ENCODE measurements at places on chromosomes 2 and 18. TPM values are rescaled to one million over a fixed set of nuclear protein-coding genes. Genes with fewer than 3 reads are reported as not detected.
A peak's percentile ranks its signal among the peaks of the same experiment; 100 is the strongest.

GRCh38 chr2:203936535-203936934, at the start of gene ICOS:
TSS of gene ICOS (plus strand) at chr2:203936763. CDS start at chr2:203936815, 52 bp downstream.
- DNase-seq = no peak

The IL1F10 gene
- total RNA-seq = not detected

- no peak for DNase-seq
These were observed 75.8 kb downstream of the KIDINS220 start for GRCh38 chr2:8761529-8762164.

- DNase-seq = no peak
These were observed 8.2 kb upstream of the ALPG start for GRCh38 chr2:232398293-232399034.

DNA sequence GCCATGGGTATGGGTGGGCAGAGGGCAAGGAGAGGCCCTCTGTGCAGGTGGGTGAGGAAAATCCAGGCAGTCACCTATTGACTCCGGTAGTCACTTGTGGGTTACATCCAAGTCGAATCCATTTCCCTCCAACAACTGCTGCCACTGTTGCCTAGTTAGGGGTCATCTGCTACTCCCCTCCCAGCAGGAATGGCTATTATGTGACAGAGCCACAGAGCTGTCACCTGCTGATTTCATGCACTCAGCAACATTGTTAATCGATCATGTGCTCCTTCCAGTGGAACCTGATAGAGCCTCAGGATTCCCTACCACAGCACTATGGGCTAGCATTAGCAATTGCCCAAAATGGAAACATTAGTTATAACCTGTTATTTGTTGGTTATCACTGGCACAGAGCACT, 31.4 kb downstream of the POLR1A start:
- no peak for DNase-seq

DNA sequence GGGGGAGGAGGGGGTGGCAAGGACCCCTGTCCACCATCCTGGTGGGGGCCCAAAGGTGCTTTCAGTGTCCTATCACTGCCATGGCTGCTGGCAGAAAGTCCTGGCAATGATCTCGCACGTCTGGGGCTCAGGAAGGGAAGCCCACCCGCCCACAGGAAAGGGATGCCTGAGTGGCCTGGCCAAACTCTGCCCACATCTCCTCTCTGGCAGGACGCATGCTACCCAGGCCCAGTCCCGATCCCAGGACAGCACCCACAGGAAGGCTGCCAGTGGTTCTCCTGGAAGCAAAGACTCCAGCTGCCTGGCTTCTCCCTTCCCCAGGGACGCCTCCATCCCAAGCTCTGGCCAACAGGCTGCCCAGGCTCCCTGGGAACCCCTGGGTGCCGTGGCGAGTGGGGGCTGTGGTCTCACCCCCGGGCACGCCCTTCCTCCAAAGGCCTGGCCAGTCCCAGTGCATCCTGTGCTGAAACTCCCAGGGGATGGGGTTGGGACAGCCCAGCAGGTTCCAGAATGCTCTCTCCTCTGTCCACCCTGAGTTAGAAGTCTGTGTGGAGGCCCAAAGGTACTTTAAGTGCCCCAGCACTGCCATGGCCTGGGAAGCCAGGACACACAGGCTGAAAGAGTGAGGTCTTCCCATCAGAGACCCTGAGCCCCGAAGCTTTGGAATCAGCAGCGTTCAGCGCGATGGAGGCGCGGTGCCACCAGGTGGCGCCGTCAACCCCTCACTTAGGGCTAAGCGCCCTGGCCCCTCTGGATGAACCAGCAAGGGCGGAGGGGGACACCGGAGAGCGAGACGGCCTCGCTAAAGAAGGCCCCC, 29.8 kb upstream of the TAF1B start:
- no peak for DNase-seq

The TMEM17 gene
- 6.4 TPM for total RNA-seq

GRCh38 chr2:96891591-96892333, 21.9 kb upstream of the SEMA4C start:
- DNase-seq = no peak

DNA sequence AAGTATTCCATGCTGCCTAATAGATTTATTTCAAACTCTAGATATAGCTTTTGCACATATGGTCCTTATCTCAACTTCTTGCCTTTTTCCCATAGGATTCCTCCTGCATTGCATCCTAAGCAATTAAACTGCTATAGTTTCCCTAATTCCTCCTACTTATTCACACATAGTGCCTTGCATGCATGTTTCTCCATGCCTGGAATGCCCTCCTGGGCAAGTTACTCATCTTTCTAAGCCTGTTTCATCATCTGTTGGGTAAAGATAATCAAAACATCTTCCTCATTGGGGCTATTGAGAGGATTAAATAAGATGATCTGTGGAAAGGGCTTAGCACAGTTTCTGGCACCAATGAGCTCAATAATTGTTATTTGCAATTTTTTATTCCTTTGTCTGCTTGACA, 726.5 kb downstream of the SLC4A3 start:
- DNase-seq = no peak

- peak; percentile 12 for DNase-seq
These were observed 34.1 kb upstream of the GNAL start for GRCh38 chr18:11654736-11655605.

- DNase-seq = no peak
These were observed 351.8 kb upstream of the TMEFF2 start for GRCh38 chr2:192546565-192546964.

DNA sequence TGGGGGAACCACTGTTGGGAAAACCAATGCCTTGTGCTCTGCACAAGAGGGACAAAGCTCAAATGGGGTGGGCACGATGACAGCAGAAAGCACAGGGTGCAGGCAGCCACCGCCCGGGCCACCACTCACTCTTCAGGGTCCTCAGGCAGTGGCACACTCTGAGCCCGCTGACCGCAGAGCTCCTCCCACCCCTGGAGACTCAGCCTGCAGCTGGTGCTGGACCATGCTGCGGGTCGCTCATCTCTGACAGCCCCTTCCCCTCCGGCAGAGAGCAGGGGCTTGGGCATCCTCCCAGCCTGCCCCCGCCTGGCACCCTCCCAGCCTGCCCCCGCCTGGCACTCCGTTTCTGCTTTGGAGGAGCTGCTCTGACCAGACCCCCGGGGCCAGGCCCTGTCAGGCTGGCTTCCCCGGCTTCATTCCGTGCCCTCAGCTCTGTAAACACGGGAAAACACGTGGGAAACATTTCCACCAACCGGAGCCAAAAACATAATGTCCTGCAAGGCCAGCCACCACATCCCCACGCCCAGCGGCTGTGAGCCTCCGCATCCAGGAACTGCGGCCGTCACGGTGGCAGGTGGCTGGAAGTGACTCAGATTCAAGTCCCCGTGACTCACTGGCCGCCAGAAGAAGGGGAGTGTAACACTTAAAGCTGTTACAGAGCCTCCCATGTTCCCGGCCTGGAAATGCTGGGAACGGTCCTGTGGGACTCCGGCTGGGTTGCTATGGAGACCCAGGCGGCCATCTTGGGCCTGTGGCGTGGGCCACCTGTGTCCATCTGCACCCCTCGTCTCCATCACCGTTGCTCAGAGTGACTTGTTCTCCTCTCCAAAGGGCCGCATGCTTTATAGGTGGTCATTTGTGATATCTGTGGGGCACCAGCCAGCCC, 6.8 kb upstream of the SNED1 start:
- DNase-seq = peak; percentile 86

DNA sequence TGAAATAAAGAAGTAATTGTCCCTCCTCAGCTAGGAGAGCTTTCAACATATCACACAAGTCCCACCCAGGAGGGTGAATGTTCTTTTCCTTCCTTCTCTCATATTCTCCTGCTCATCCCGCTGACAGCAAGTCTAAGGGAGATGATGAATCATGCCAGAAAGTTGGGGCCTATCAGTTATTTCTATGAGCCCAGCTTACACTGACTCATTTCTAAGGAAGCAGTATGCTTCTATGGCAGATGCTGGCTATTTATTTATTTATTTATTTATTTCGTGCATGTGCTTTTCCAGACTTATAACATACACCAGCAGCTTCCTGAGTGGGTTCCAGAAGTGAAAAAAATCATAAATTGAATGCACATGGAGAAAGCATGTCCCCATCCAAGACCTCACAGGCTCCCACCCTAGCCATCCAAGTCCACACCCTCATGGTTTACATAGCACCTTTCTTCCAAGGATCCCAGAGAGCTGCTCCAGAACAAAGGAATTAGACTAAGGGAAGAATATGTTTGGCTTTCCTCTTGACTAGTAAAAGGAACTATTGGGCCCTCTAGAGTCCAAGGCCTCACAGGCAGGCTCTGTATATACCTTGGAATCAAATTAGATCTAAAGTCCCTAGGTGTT, 1074.2 kb upstream of the ZEB2 start:
- DNase-seq = no peak

DNA sequence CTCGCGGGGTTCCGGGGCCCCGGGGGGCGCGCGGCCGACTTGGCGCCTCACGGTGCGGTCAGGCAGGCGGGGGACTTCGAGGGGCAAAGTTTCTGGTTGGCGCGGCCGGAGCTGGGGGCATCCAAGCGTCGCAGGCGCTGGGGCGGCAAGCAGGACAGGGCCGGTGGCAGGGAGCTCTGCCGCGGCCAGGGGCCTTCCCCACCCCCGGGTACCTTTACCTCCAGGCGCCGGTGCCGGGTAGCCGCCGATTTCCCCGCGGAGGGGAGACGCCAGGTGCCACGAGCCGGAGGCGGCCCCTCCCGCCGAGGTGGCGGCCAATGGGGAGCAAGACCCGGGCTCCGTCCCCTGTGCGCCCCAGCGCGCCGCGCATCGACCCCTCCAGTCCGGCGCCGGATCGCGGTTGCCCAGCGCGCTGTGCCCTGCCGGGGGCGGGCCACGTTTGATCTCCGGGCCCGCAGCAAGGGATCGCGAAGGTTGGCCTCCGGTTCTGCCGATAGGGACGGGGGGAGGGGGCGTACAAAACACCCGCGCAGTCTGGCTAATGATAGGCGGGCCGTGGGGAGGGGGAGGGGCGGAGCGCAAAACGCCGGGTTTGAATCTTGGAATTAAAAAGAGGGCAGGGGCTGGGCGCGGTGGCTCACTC, at the start of gene ST8SIA5:
ST8SIA5 (minus strand) TSS at position 495 of the 643 bp plus-strand sequence. CDS start 545 bp downstream, outside the sequence.
- peak; percentile 55 for DNase-seq

DNA sequence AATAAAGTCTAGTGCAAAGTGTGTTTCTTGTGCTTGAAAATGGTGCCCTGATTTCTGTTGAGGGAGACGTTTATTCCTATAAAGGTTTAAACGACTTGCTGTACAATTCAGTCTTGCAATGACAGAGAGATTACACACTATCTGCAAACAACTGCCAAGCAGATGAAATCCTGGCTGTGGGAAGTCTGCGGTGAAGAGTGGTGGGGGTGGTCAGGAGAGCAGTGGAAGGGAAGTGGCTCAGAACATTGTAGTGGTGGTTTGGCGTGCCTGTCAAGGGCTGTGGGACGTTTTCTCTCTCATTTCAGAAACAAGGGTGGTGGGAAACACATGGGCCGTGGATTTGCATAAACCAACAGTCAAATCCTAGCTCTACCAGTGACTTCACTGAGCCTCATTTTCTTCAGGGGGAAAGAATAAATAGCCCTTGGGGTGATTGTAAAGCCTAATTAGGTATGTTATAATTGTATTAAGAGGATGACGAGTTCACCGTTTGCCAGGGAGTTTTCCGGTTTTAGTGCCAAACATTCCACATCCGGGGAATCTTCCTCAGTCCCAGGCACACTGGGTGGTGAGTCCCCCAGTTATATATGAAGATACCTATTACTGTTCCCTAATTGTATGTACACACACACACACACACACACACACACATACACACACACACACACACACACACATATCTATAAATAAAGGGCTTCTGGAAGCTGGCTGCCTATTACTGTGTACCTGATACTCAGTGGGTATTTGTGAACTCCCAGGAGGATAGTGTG, 115.0 kb downstream of the SPTBN1 start:
- no peak for DNase-seq

The SDC1 gene
- 9.0 TPM for total RNA-seq

DNA sequence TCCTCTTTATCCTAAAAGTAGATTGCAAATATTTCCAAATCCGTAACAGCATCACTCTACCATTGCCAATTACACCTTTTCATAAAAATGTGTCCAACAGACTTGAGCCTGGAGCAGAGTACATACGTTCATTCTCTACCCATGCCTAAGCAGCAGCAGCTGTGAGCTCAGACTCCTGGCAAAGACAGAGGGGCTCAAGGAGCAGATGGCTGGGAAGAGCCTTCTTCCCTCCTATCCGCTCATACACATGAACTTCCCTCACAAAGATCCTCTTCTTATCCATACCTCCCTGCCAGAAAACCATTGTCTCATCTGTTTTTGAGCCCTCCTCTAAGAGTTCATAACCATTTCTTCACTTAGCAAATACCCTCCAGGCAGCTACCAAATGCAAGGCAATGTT, 164.3 kb upstream of the ARL4C start:
- no peak for DNase-seq

Data from occipital lobe (tissue), 3 donors.